SK-N-SH (cell line): ENCODE measurements at places on chromosomes 12 and 14. TPM values are rescaled to one million over a fixed set of nuclear protein-coding genes. Genes with fewer than 3 reads are reported as not detected.

- DNase-seq = no peak
Measured at GRCh38 chr12:122946690-122947341, 19.4 kb downstream of the ABCB9 start.

DNA sequence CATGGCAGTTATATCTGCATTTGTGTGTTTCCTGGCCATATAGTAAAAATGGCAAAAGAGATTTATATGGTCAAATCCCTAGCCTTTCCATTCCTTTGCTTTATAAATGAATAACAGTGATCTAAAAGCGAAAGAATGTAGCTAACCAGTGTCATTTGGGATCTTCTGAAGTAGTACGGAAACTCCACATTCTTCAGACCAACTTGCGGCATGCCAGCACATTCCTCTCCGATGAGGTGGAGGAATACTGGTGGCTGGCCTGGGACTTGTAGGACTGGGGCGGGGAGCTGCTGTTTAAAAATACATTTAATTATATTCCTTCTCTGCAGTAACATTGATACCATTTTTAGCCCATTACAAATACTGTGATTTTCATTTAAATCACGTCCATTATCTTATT, 85.3 kb downstream of the SAMD4A start:
- DNase-seq = no peak

DNA sequence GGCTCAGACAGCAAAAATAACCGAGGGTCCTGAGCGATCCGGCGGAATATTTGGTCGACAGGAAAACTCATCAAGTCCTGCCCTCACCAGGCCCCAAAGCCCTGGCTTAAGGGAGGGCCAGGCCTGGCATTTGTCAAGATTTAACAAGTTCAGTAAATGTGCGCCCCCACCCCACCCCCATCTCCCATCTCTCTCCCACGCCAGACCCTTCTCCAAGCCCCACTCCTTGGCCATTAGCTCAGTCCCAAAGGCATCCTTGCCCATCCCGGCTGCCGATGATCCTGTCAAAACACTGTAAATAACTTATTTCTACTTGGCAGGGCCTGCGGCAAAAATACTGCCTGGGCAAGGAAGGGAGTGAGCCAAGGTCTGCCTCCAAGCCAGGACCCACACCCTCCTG, 52.8 kb downstream of the ITPK1 start:
- no peak for DNase-seq

GLIPR1L1 gene
- not detected in 2 replicates for polyA plus RNA-seq

DNA sequence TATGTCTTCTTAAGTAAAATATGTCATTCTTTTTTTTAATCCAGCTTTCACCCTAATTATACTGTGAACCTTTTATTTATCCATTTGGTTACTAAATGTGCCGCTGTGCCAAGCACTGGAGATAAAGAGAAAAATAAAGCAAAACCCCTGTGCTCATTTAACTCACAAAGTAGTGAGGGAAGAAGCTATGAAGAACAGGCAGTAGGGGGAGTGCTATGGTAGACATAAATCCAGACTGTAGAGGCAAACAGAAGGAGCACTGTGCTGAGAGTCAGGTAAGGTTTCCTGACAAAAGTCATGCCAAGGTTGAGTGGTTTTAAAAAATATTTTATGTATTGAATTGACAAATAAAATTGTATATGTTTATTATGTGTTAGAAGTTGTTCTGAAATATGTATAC, 188.5 kb upstream of the SYT10 start:
- no peak for DNase-seq

ASB2 gene
- polyA plus RNA-seq = 0.13 and 0.15 TPM in 2 replicates

CKAP4 gene
- polyA plus RNA-seq = 112 and 113 TPM in 2 replicates

DNA sequence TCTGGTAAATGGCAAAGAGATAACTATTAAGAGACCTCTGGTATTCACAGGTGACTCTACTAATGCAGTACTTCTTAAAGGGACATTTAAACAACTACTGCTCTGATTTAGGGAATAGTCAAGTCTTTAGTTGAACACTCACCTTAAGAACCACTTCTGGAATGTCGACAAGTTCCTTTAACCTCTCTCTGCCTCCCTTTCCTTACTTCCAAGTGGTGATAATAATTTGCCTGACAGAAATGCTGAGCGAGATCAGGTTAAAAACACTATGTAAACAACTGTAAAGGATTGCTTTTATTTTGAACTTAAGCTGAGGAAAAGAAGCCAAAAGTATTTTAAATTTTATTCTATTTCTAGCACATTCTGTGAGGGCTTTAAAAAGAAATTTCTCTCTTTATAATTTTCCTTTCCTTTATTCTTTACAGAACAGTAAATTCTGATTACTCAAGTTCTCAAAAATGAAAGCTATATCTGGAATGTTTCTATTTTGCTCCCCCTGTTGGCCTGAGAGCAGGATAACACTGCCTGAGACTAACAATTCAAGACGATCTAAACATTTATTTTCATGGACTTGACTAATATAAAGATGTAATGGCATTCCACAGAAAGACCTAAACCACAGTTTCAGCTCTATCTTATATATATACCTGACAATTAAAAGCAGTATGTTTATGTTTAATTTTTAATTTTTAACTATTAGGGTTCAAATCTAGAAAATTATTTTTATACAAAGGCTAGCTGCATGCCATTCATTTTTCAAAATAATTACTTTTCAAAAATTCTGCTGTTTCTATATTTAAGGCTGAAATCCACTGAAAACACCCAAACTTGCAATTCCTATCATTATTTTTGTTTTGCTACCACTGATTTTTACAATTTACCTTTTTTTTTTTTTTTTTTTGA, 29.2 kb downstream of the ZCCHC8 start:
- DNase-seq = peak; percentile 58

GRCh38 chr14:77459072-77459723, 1.3 kb downstream of the AHSA1 start:
- DNase-seq = peak; percentile 63

TAS2R46 gene
- polyA plus RNA-seq = 0.07 TPM in 1 of 2 replicates, not detected in the other

DNA sequence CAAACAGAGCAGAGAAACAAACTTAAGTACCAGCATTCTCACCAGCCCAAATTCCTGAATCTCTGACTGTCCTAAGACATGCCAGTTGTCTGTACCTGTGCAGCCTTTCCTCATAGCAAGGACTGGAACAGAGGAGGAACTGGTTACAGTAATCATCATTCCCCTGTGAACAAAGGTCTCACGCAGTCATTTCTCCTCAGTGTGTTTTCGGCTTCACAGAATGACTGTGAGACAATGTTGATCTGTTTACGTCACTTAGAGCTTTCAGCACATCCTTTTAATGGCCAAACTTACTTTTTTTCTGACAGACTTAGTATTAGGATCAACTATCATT, 169.0 kb downstream of the FBXL14 start:
- DNase-seq = no peak

- DNase-seq = peak; percentile 88
Measured at GRCh38 chr12:113149361-113150150, at the start of gene CFAP73. Gene CFAP73, plus strand, starts transcription at chr12:113149724. Its CDS starts 134 bp downstream, at chr12:113149858.

TRPV4 gene
- 5.2 and 5.4 TPM in 2 replicates for polyA plus RNA-seq
